ENCODE measurements at places on chromosomes 5 and 9.

GRCh38 chr5:180161420-180162303, 47.3 kb downstream of the RASGEF1C start:
- DNase-seq: no peak

DNA sequence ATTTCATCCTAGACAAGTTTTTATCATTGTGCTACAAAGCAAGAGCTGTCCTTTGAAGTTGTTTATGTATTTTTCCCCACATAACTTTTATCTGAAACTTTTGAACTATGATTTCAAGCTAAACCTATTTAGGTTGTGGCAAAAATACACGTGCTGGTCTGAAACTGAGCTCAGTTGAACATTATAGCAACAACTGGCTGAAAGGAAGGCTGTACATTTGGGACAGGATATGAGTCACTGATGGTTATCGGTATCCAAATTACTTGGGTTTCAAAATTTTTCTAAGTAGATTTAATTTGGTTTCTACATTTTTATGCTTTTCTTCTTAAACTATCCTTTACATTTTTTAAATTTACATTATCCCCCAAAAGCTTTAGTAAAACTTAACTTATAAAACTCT, 627.3 kb upstream of the NUDT12 start:
- peak; percentile 37 for DNase-seq

DNA sequence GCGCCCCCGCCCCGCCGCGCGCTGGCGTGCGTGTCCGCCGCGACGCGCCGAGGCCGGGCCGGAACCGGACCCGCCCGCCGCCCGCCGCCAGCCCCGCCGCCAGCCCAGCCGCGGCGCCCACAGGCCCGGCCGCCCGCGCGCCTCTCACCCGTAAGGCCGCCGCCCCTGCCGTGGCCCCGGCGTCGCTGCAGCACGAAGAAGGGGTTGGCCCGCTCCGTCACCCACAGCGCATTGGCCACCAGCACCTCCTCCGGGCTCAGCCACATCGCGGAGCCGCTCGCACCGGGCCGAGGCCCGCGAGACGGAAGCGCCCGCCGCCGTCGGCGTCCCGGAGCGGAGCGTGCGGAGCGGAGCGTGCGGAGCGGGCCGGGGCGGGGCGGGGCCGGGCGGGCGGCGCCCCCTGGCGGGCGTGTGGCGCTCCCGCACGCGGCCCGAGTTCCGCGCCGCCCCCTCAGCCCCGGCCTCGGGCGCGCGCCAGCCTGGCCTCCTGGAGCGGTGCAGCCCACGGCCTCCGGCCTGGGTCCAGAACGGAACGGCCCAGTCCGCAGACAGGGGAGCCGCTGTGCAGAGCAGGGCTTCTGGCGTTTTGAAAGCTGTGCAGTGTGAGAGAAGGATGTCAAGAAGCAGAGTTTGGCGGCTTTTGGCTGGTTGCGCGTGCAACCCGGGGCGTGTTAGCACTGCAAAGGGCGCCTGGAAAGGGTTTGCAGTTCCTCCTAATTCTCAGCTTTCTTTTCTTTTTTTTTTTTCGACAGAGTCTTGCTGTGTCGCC, at the start of gene TBC1D9B:
Gene TBC1D9B (minus strand): TSS at position 342 of the 769 bp plus-strand sequence. CDS start 76 bp downstream, at position 266.
- peak; percentile 70 for DNase-seq

DNA sequence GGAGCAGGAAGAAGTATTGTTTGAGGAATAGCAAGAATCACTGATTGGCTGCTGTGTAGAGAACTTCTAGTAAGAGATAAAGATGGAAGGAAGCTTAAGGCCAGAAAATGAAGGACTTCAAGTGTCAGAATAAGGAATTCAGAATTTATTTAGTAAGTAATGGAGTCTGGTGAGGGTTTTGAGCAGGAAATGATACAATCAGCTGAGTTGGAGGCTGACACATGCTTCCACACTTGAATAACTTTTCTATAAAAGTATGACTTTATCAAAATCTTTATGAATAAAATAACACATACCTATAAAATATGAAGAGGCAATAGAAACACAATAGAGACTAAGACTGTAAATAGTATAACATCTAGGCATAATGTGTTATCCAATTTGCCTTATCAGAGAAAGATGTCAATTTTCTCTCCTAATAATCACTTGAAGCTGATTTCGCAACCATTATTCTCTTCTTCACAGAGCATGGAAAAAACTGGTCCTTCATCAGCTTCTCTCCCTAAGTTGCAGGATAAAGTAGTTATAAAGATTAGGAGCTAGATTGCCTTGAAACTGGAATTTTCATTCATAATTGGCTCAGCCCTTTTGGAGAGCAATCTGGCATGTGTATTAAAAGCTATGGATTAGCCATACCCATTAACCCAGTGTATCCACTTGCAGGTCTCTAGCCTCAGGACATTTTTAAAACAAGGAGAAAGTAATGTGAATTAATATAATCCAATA, 143.4 kb downstream of the ZNF608 start:
- no peak for DNase-seq

GRCh38 chr9:122059955-122060324, 33.2 kb downstream of the TTLL11 start:
- DNase-seq: no peak

- DNase-seq: no peak
These were observed 1057.7 kb upstream of the DMAC1 start for GRCh38 chr9:8857068-8857925.

- peak; percentile 94 for DNase-seq
These were observed 271.6 kb downstream of the PLK2 start for GRCh38 chr5:58188262-58188651.

- peak; percentile 31 for DNase-seq
These were observed 39.6 kb downstream of the SH3PXD2B start for GRCh38 chr5:172414531-172415361.

DNA sequence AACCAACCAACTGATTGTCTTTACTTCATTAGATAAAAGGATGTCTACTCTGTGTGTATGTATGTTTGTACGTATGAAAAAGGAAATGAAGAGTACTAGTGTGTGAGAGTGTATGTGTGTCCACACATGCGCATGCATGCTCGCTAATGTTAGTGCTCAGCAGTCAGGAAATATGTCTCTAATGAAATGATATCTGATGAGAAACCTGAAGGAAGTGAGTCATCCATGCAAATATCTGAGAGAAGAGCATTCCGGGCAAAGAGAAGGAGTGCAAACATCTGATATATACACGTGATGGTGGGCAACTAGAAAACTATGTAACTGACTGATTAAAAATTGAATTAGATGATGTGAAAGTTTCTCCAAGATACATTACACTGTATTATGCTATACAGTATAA, 29.6 kb upstream of the UGCG start:
- peak; percentile 89 for DNase-seq

DNA sequence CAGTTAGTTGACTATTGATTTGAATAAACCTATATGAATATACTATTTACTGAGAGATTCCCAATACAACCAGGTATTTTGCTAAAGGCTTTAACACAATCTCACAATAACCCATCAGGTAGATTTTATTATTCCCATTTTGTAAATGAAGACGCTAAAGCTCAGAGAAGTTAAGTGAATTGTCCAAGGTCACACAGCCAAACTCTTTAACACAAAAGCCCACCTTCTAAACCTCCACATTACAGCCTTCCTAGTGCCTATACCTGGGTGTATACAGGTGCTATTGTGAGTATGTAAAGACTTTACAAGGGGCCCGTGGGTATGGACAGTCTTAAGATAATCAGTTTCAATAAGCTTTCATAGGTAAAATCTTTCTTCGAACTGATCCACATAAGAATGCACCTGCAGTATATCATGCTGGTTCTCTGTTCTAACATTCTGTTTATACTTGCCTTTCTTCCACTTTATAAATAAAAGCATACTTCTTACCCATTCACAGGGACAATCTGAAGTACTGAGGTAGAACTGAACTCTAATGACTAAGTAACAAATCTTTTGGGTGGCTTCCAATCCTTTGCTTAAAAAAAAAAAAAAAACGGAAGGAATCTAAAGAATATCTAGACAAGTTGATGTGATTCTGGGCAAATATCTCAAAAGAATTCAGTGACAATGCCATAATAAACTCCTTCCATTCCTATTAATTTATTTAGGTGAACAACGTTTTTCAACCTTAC, 59.1 kb downstream of the PJA2 start:
- DNase-seq: peak; percentile 16

DNA sequence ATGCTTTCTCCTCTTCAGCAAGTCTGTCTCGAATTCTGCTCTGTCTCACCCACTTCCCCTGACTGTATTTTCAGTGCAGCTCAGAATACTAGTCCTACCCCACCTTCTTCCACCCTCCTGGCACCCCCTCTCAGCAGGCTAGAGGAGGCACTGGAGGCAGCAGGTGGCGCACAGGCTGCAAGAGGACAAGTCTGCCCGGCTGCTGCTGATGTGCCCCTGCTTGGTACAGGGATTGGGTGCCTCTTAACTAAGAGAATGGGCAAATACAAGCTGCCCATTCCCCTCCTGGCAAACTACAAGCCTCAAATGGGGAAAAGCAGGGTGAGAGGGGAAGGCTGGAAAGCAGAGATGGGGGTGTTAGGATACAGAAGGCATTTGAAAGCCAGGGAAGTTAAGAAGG, 5.1 kb downstream of the TLN1 start:
- peak; percentile 54 for DNase-seq

DNA sequence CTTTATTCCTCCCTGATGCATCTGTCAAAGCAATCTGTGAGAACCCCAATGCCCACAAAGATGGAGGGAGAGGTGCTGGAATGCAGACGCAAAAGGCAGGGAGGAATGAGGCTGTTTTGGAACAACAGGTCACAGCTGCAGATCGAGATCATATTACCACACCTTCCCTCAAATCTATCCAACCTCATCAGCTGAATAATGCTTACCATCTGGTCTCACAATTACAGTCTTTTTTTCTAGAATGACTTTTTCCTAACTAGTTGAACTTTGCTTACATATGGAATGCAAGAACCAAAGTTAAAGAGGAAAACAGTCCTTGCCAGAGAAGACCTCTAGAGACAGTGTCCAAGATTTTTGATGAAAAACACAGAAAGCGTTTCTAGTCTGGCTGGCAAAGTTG, 158.1 kb downstream of the LPAR1 start:
- DNase-seq: peak; percentile 56

GRCh38 chr9:131943351-131943841, 136.3 kb downstream of the MED27 start:
- no peak for DNase-seq

- DNase-seq: peak; percentile 25
These were observed 40.0 kb downstream of the CPLANE1 start for GRCh38 chr5:37208883-37209797.

GRCh38 chr9:105502276-105502675, 54.4 kb downstream of the FSD1L start:
- DNase-seq: peak; percentile 11

GRCh38 chr5:73438645-73439470, 9.7 kb downstream of the FOXD1 start:
- no peak for DNase-seq

DNA sequence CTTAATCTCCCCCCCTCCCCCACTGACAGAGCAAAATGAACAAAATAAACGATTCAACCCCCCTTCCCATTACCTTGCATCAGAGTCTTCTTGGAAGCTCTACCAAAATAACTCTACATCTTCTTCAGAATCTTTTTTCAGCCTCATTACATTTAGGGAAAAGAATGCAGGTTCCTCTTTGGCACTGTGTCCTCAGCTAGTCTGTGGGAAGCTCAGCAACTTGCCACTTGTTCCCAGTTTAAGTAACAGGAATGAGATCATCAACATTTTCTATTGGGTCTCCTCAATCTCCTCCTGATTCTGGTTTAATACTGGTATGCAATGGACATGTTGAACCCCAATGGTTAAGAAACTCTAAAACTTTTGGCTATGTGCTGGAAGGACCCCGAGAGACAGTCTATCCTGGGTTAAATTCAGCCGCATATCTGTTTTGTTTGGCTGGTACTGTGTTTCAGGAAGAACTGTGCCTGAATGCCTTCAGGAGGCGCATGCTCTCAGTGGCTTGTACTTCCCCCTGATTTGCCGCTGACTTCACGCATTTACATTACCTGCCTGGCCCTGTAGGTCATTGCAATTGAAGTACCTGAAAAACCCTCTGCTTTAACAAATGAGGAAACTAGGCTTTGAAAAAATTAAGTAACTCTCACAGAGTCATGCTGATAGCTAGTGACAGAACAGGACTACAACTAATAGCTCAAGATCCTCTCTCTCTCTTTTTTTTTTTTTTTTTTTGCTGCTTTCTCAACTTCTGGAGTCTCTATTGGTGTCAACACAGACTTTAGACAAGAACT, 78.1 kb upstream of the HMHB1 start:
- peak; percentile 38 for DNase-seq

DNA sequence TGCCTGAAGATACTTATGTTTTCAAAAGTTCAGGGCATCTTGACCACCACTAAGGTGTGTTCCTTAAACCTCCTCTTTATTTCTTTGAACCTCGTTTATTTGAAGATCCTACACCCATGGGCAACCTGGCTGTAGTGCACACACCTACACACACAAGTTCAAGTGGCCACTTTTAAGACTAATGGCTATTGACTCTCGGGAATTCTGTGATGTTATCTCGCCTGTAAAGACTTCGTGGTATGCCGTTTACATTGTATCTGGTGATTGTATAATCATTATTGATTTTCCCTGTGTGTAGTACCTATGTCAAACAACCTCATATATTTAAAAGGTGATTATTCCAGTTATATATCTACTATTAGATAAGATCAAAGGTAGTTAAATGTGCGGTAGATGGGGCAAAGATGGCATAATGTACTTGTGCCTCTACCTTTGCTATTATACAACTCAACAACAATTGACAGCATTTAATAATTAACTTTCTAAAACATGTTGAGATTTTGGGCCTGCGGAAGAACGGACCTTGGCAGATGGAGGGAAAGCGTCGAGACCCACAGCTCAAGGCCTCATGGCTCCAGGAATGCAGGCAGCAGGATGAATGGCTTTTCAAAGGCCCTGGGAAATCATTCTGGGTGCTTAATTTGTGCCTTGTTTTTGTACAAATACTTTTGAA, 51.4 kb upstream of the IRX2 start:
- DNase-seq: no peak

DNA sequence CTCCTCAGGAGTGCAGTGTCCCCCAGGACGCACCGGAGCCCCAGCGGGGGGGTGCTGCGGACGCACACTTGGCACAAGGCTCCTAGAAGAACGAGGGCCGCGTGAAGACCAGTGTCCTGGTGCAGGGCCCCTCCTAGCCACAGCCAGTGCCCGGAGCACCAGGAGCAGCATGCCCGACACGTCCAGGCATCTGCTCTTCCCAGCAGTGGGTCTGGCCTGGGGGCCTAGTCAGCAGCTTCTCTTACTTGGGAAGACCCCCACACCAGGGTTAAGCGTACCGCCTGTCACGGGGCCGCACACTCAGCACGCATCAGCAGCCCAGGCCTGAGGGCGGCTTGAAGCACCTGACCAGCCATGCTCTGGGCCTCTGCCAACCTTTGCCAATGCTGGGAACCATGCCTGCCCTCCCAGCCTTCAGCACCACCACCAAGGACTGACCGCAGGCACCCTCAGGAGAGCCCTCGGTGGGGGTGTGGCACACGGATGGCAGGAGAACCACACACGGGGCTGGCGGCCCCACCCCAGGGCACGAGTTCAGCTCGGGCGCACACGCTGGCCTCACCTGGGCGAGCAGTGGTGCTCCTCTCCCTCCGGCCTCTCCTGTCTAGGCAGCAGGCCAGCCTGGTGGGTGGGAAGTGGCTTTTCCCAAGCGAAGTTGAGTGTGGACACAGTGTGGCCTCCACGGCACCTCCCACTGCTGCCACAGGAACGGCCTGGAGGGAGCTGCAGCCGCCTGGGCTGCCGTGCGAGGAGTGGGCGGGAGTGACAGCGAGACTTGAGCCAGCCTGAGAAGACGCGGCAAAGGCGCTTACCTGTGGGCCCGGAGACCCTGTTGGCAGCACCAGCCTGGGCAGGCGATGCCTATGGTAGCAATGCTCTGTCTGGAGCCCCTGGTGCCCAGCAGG, 12.0 kb upstream of the AJM1 start:
- DNase-seq: no peak

All from EL (cell line).